B cell (primary cell): ENCODE measurements at places on chromosomes 13 and 19. TPM values are rescaled to one million over a fixed set of nuclear protein-coding genes. Genes with fewer than 3 reads are reported as not detected.

DNA sequence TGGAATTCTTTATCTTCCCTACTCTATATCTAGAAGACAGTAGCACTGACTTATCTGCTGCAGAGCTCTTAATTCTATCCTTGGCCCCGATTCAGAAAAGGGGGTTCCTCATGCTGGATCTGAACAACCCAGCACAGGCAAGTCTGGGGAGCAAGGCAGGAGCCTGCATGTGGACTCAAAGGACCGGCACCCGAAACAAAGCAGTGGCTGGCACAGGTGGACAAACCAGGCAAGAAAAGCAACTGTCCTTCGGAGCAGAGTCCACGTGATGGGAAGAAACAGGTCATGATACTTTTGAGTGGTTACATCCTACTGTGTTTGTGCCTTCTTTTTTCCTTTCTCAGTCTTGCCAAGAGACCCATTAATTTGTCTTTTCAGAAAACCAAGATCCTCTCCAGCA is 38.3 kb downstream of the GPR42 start:
- no peak for DNase-seq

- no peak for DNase-seq
Observed at GRCh38 chr13:39397896-39398265, 205.1 kb downstream of the LHFPL6 start.

CGB8 gene
- not detected in 2 replicates for total RNA-seq

GRCh38 chr13:113404723-113405471 is 41.0 kb upstream of the GRTP1 start:
- DNase-seq: no peak

- DNase-seq: no peak
Observed at GRCh38 chr13:57056601-57057180, 84.0 kb upstream of the PRR20A start.

GAPDHS gene
- total RNA-seq: not detected in 2 replicates

IZUMO2 gene
- not detected in 2 replicates for total RNA-seq

- DNase-seq: no peak
Observed at GRCh38 chr19:24078680-24079079, 8.3 kb upstream of the ZNF254 start.

RGCC gene
- 6.5 and 8.0 TPM in 2 replicates for total RNA-seq

ZNF431 gene
- 40.7 and 50.0 TPM in 2 replicates for total RNA-seq

DNA sequence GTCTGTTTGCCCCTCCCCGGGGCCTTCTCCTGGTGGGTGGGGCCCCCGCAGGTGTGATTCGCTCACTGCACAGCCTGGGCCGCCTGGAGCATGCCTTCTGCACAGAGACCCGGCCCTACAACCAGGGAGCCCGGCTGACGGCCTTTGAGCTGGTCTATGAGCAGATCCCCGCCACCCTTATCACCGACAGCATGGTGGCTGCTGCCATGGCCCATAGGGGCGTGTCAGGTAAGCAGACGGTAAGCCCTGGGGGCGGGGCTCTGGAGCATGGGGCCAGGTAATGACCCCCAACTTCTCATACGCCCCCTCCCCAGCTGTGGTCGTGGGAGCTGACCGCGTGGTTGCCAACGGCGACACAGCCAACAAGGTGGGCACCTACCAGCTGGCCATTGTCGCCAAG is 4.2 kb downstream of the MRI1 start:
- no peak for DNase-seq
